Activated effector memory CD4-positive, alpha-beta T cell treated with Interleukin-2 at 50 U/mL for 16 hours (primary cell): ENCODE measurements at places on chromosomes 7 and 10.

- no peak for DNase-seq
These were observed 207.6 kb upstream of the PRKCQ start for GRCh38 chr10:6787718-6788117.

- DNase-seq, result no peak
These were observed 43.9 kb downstream of the SH3PXD2A start for GRCh38 chr10:103811463-103811862.

DNA sequence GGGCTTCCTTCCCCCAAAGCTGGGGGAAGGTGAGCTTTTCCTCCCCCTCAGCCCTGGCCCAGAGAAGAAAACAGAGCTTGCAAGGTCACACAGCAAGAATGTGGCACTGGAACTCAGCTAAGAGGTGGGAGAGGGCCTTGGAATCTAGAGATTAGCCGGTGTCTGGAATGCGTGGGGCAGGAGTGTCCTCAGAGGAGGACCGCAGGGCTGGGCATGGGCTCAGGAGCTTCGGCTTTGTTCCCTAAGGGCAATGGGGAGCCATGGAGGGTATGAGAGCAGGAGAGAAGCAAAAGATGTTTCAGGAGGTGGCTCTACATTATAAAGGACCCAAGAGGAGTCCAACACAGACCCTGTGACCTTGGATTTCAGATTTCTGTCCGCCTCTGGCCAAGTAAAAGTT is 127.2 kb upstream of the TNRC18 start:
- no peak for DNase-seq

- DNase-seq, result no peak
These were observed 8.0 kb downstream of the RASSF4 start for GRCh38 chr10:44967616-44968015.

- no peak for DNase-seq
These were observed 215.6 kb downstream of the CCSER2 start for GRCh38 chr10:84543948-84544347.

GRCh38 chr10:69635428-69636272 is 5.6 kb downstream of the FAM241B start:
- DNase-seq, result no peak

GRCh38 chr7:22318376-22318775 is 38.6 kb downstream of the RAPGEF5 start:
- no peak for DNase-seq

GRCh38 chr10:117727421-117727820 is 184.9 kb downstream of the EMX2 start:
- no peak for DNase-seq

DNA sequence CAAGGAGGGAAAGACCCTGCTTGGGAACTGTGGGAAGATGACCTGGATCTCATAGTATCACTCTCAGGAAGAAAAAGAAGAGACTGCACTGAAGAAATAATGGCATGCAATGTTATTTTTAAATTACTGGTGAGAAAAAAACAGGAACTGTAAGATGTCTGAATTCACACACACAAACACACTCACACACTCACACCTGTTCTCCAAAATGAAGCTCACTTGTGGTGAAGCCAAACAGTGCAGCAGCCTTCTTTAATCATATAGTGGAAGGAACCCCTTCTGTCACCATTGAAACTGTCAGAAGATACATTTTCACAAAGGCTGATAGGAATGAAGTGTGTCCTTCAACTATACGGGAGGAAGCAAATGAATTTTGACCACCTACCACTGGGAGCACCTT is 156.5 kb upstream of the GHITM start:
- DNase-seq, result no peak

DNA sequence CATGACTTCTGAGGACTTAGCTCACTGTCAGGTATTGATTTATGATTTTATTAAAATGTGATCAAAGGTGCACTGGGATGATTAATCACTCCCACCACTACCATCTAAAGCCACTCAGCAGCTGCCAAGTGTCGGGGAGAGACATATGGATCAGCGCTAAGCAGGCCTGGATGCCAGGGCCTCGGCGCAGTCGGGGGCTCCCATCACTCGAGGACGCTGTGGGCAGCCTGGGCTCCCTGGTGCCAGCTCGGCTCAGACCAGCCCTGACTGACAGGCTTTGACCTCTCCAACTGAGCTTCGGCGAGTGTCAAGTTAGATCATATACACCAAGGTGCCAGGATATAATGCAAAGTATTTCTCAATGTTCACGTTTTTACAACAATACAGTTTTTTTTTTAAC is 267.7 kb downstream of the ACTR3B start:
- no peak for DNase-seq

GRCh38 chr7:124536156-124536762 is 229.3 kb downstream of the GPR37 start:
- no peak for DNase-seq

DNA sequence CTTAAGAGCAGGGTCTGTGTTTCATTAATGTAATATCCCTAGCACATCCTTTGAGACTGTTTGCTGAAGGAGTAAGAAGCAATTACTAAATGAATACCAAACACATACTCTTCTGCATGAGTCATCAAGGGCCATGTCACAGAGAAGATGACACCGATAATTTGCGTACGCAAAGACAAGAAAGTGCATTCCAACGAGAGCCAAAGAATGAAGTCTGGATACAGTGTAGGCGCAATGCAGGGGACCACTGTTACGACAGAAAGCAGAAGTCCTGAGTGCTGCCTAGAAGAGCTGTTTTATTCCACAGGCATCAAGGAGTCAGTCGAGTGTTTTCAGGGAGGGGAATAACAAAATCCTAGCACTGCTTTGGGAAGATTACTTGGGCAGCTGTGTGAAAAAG is 62.7 kb downstream of the VPS41 start:
- DNase-seq, result no peak

DNA sequence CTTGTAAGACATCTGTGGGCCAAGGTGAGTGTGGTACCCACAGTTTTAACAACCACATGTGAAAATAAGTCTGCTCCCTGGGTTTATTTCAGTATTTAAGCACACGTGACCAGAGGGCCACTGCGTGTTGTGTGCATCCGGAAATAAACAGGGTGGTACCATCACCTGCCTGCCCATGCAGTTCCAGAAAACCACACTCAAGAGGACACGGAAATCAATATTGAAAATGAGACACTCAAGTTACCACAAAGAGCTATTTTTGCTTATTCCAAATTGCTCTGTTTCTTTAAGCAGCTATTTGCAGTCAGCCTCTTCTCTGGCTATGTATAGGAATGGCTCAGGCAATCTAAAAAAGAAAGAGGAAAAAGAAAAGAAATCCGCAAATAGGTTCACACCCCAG is 71.8 kb upstream of the LOXL4 start:
- DNase-seq, result no peak

GRCh38 chr7:142745091-142745635 is 4.1 kb upstream of the PRSS1 start:
- DNase-seq, result no peak

DNA sequence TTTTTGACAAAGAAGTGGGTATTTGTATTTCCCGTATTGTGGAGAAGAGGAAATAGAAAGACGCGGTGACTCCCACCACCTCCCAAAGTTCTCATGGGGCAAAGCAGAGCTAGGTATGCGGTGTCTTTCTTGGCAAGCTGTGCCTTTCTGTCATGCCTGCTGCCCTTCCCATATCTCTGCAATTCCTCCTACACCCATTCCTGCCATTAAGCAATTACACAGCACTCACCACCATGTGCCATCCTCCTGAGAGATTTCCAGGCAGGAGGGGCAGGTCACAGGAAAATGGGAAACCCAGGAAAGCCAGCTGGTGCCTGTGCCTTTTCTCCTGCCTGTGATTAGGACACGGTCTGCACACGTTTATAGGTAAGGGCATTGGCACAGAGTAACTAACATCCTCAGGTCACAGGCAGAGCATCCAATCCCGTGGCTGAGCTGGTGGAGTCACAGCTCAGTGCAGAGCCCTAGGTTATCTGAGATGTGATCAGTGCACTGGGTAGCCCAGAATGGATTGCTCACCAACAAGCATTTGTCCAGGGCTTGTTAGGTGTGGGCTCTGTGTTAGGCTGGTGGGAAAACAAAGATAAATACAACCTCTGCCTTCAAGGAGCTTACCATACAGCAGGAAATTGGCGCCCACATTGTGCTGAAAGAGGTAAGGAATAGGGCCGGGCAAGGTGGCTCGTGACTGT is 9.4 kb upstream of the CRTAC1 start:
- no peak for DNase-seq

DNA sequence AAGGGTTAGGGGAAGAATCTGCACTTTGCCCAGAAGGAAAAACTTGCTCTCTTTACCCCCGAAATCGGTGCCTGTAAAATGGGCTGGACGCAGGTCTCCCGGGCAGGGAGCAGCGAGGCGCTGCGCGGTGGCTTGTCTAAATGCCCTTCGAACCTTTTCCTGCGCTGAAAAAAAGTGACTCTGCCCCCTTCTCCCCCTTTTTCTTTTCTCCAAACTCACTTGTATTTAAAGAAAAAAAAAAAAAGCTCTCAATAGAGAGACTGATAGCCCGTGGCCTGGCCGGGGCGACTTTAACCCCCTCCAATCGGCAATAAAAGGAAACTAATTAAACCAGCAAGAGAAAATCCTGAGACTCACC is 286 bp downstream of the SP8 start:
- no peak for DNase-seq

DNA sequence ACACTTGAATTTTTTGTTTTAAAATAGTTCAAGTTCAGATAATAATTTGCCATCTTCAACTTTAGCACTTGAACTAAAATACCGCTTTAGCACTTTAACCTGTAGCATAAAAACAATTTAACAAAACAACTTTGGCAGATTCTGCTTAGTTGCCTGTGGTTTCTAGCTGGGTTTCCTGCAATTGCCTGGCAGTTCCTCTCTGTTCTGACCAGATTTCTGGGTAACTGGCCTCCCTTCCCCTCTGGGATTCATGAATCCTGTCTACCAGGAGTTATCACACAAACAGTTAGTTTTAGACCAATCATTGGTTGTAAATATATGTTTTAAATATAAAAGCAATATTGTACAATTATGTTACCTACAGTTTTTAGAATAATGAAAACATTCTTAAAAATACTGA is 89.8 kb upstream of the HDAC9 start:
- no peak for DNase-seq

GRCh38 chr7:151900591-151900985 is 23.7 kb upstream of the PRKAG2 start:
- no peak for DNase-seq
